Hepatic stellate cell (primary cell): ENCODE measurements at places on chromosomes 1 and 21.

DNA sequence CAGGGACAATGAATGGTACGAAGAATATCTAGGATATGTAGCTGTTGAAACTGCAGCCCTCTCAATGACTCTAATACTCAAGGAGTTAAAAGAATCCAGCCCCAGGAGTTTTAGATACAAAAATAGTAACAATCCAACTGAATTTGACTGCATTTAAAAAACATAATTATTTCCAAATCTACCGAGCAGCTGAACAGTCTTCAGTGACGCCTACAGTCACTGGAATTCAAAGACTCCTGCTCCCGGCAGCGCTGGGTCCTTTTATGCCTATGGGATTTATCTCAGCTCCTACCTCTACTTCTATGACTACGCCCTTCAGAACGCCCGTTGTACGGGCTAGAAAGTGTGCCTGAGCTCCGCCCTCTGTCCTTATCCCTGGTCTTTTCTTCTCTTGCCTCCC lies 55.7 kb downstream of the WARS2 start:
- no peak for DNase-seq

DNA sequence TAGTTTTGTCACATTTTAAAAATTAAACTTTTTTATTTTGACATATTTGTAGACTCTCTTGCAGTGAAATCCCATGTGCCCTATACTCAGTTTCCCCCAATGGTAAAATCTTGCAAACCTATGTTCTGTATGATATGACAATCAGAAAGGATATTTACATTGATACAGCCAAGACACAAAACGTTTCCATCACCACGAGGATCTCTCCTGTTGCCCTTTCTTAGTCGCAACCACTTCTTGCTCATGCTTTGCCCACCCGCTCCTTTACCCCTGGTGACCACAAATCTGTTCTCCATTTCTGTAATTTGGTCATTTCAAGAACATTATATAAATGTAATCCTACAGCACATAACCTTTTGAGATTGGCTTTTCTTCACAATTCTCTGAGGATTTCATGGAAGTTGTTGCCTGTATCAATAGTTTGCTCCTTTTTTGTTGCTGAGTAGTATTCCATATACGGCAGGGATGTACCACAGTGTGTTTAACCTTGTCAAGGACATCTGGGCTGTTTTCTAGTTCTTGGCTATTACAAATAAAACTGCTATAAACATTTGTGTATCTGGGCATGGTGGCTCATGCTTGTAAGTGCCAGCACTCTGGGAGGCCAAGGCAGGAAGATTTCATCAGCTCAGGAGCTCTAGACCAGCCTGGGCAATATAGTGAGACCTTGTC lies 14.0 kb upstream of the BATF3 start:
- no peak for DNase-seq

GRCh38 chr21:17576080-17576835 lies 36.4 kb downstream of the BTG3 start:
- no peak for DNase-seq

DNA sequence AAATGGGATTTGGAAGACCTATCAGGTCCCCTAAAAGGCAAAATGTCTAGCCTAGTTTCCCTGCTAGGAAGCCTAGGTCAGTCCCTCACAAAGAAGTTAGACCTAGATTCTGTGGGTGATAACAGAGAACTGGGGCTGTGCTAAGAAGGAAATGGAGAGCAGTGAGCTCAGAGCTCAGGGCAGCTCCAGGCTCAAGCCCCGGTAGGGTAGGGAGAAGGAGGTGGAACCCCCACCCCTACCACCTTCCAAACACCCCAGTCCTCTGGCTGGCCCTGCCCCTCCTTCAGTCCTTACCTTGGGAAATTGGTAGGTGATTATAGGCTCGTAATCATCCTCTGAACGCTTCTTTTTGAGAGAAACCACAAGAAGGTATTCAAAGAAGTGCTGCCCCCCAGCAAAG lies 1.1 kb downstream of the DENND2D start:
- DNase-seq, result no peak

- no peak for DNase-seq
These were observed 1197.0 kb downstream of the AMY1C start for GRCh38 chr1:104946558-104947210.

DNA sequence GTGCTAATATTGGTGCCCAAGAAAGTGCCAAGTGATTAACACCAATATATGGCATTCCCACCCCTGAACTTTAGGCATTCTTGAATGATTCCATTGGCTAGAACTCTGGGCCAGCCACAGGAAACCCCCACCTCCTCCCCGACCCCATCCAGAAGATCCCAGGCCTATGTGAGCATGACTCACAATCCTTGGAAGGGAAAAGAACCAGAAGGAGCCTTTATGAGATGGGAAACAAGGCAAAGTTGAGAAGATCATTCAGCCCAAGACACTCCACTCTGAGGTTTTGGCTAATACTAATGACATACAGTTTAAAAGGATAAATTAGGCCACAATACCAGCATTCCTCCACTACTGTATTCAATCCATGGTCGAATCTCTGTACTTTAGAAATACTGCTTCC lies 21.8 kb downstream of the ELK4 start:
- DNase-seq, result no peak
